ENCODE measurements at places on chromosomes 1 and 21. TPM values are rescaled to one million over a fixed set of nuclear protein-coding genes. Genes with fewer than 3 reads are reported as not detected.

TMEM125 gene
- not detected for total RNA-seq

RBM11 gene
- total RNA-seq: not detected

GALNT2 gene
- total RNA-seq: 45.0 TPM

TMOD4 gene
- 0.26 TPM for total RNA-seq

FCRL3 gene
- not detected for total RNA-seq

SH3D21 gene
- total RNA-seq: 0.65 TPM

SH2D1B gene
- not detected for total RNA-seq

All from dermis lymphatic vessel endothelial cell (primary cell).